ENCODE measurements at places on chromosomes 16 and 17. TPM values are rescaled to one million over a fixed set of nuclear protein-coding genes. Genes with fewer than 3 reads are reported as not detected.

- no peak for DNase-seq
These were observed 2.8 kb upstream of the PRKAR1A start for GRCh38 chr17:68509141-68510057.

Gene SEPTIN12
- not detected for total RNA-seq

Gene DYNC1LI2
- 183 TPM for total RNA-seq

Gene LRRC75A
- 3.3 TPM for total RNA-seq

Gene DNASE1L2
- total RNA-seq = 2.4 TPM

GRCh38 chr17:75019146-75019545 lies 6.7 kb downstream of the MRPL58 start:
- DNase-seq = no peak

DNA sequence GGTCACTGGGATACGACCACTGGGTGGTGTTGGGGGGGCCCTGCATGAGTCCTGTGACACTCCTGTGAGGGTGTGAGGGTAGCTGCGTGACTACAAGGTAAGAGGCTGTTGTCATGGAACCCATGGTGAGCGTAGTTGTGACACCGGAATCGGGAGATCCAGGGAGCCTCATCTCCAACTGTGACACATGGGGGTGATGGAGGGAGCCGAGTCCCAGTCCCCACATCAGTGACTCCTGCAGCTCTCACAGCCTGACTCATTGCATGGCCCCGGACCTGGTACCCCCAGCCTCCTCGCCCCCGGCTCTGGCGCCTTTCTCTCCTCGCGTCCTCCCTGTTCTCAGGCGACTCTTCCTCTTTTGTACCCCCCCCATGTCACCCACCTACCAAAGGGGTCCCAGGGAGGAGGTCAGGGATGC lies 14.2 kb downstream of the CDH16 start:
- DNase-seq = no peak

DNA sequence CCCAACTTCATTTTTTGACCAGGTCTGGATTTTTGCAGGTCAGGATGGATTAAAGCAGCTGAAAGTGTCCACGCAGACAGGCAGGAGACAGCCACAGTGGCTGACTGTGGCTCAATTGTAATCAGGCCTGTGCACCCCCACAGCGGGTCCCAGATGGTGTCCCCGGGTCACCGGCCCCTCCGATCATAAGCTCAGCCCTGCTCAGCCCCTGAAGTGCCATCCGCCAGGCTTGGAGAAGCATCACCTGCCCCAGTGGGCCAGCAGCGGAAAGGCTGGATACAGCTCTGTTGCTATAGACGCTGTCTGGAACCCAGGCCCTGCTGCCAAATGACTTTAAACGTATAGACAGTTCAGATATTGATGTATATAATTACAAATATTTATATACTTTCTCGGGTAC lies 60.6 kb downstream of the RPH3AL start:
- DNase-seq = no peak

DNA sequence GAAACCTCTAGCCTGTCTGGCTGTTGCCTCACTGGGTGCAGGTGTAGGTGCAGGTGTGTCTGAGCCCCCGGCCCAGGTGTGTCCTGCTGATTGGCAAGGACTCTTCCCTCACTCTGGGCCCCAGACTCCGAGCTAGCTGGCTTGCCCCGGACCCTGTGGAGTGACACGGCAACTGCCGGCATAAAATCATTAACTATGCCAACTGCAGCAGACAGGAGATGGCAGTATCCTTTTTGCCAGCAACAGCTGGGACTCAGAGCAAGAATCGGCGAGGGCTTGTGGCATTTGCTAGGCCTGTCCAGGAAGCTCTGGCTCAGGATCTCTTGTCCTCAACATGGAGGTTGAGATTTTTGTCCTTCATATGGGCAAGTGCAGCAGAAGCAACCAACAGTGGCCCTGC lies 20.8 kb downstream of the CIAPIN1 start:
- DNase-seq = no peak

DNA sequence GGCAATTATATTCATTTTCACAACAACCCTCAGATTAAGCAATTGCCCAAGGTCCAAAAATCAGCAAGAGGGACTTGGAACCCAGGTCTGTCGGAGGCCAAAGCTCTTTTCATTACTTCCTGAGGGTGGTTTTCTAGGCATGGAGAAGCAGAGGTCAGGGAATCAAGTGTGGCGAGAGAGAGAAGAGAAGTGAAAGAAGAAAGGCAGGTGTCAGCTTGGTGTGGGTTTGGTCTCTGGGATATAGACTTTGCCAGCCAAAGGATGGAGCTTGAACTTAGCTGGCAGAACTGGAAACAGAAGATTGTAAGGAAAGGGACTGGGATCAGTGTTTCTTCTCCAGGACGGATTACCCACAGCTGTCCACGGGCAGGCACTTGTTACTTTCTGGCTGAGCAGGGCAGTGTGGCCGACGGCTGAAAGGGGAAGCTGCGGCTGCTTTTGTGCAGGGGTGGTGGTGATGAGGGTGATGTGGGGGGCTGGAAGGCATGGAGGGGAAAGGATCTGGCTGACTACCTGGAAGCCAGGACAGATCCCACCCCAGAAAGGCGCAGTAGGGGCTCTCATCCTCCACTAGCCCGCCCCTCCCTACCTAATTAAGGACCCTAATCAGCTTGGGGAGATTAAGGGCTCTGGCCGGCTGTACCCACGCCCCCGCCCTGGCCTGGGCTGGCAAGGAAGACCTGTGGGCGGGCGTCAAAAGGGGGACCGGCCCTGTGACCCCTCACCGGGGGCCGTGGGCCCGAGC lies at the start of gene GUCY2D:
GUCY2D (plus strand) TSS at position 640 of the 745 bp plus-strand sequence. CDS start 433 bp downstream, outside the sequence.
- DNase-seq = peak; percentile 53

Gene GAS2L2
- total RNA-seq = under 0.01 TPM

- no peak for DNase-seq
These were observed 1.2 kb upstream of the C17orf99 start for GRCh38 chr17:78144736-78145641.

DNA sequence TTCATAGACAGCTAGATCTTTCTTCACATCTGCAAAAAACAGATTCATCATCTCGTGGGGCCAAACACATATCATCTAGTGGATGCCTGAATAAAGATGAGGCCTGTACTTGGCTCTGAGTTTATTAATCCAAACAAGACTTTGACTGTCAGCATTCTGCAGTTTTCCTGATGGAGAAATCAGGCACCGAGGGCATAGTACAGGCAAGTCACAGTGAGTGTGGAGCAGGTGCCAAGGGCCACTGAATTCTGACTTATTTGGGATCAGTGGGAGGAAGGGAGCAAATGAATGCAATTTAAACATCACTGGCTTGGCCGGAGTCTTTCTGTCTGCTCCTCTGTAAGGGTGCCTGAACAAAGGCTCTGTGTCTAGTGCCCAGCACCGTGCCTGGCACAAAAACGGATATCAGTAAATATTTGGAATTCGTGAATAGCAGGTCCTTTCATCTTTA lies 975 bp downstream of the CFAP20 start:
- DNase-seq = no peak

- no peak for DNase-seq
These were observed 11.6 kb downstream of the MYBBP1A start for GRCh38 chr17:4543557-4544026.

GRCh38 chr17:58755577-58756245 lies at the start of gene PPM1E:
Gene PPM1E, plus strand, starts transcription at chr17:58755854.
- peak; percentile 72 for DNase-seq

- no peak for DNase-seq
These were observed 57.8 kb downstream of the LDHD start for GRCh38 chr16:75058806-75059205.

GRCh38 chr16:10929853-10930754 lies 12.2 kb downstream of the DEXI start:
- DNase-seq = no peak

DNA sequence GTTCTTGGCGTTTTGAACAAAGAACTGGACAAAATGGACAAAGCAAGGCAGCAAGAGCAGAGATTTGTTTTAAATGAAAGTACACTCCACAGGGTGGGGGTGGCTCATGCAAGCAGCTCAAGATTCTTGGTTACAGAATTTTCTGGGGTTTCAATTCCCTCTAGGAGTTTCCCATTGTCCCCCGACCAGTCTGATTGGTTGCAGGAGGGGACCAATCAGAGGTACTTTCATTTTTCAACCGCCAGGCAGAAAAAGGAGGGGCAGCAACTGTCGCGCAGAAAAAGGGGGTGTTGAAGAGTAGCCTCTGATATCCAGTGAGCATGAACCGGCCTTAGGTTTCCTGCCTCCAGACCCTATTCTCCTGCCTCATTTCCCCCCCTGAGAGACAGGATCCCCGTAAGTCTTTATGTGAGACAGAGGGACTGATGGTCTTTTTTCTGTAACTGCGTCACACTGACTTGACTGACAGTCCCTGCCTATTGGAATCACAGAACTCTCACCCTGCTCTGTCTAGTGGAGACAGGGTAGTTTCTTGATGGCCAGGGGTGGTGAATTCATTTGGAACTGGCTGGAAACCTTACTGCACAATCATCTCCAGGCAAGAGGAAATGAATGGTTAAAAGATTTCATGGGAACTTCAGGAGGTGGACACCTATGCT lies 59.4 kb upstream of the ALOX12 start:
- no peak for DNase-seq

Gene TNK1
- 0.82 TPM for total RNA-seq

DNA sequence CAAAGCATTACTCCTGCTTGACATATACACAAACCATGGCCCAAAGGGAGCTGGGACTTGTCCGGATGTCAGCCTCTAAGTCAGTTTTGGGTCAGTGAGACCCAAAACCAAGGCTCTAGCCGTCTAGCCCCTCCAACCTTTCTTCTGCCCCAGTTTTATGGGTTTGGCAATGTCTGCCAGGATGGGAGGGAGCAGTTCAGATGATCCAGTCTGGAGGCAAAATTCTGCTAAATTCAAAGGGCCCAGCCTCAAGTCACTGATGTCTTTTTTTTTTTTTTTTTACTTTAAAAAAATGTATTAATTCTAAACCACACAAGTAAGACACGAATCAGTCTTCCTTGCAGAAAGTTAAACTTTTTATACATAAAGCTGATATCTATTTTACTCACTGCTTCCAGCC lies 8.6 kb downstream of the NLRC5 start:
- DNase-seq = no peak

Gene TP53TG3B
- not detected for total RNA-seq

DNA sequence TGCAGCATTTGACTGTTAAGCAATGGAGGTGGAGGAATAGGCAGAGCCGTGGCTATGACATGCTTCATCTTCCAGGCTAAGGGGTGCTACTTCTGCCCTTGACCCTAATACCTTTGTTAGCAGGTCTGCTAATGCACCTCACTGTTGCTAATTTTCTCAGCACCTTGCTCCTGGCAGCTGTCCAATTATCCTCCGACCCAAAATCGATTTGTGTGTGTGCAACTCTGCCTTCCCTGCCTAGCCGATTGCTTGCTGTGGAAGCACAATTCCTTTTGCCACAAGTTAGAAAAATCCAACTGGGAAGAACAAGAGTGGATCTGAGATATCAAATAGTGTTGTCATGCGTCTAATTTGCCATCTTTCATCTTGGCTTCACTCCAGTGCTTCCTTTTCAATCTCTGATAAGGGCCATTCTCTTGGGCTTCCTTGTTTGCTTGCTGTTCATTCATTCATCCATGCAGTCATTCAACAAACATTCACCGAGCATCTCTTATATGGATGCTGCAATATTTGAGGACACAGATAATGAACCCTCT lies 422.8 kb downstream of the RBFOX1 start:
- DNase-seq = no peak

DNA sequence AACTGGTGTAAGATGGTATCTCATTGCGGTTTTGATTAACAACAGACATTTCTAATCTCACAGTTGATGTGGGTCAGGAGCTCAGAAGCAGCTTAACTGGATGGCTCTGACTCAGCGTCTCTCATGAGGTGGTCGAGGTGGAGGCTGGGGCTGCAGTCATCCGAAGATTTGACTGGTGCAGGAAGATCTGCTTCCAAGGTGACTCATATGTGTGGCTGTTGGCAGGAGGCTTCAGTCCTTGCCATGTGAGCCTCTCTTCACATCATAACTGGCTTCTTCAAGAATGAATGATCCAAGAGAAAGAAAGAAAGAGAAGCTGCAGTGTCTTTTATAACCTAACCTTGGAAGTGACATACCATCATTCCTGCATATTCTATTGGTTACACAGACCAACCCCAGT lies 376.1 kb downstream of the SEC14L1 start:
- DNase-seq = no peak

Gene ADGRG1
- 19.6 TPM for total RNA-seq

- peak; percentile 70 for DNase-seq
These were observed at the start of gene LASP1NB for GRCh38 chr17:38925263-38925995. Gene LASP1NB, plus strand, starts transcription at chr17:38925614.

Measured in frontal cortex (tissue), 4 donors.